Stimulated activated CD8-positive, alpha-beta memory T cell treated with anti-CD3 and anti-CD28 coated beads, Interleukin-4, amount 100 ng/mL, for 24 hours (primary cell): ENCODE measurements at places on chromosomes 12 and 14.

GRCh38 chr12:124739953-124740561 is 123.6 kb downstream of the SCARB1 start:
- DNase-seq, result no peak

DNA sequence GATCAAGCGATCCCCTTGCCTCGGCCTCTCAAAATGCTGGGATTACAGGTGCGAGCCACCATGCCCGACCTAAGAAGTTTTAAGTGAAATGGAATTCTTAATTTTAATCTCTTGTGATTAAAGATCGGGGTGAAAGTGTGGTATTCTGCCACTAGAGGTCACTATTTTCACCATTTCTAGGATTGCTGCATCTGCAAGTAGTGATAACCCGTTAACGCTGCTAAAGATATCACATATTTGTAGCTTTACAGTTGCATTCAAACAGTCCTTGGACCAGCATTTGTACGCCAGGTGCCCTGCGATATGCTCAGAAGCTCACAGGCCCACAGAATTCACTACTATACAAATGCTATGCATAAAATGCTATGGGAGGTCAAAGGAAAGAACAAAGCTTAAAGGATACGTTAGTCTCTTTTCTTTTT is 19.3 kb downstream of the CCDC62 start:
- DNase-seq, result no peak

DNA sequence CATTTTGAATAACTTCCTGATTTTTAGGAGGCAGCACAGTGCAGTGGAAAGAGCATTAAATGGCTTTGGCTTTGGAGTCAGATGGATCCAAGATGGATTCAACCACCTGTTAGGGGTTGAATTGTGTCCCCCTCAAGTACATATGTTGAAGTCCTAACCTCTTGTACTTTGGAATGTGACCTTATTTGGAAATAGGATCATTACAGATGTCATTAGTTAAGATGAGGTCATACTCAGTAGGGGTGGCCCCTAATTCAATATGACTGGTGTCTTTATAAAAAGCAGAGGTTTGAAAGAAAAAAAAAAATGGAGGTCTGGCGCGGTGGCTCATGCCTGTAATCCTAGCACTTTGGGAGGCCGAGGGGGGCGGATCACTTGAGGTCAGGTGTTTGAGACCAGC is 18.8 kb downstream of the ATP5MC2 start:
- DNase-seq, result no peak

DNA sequence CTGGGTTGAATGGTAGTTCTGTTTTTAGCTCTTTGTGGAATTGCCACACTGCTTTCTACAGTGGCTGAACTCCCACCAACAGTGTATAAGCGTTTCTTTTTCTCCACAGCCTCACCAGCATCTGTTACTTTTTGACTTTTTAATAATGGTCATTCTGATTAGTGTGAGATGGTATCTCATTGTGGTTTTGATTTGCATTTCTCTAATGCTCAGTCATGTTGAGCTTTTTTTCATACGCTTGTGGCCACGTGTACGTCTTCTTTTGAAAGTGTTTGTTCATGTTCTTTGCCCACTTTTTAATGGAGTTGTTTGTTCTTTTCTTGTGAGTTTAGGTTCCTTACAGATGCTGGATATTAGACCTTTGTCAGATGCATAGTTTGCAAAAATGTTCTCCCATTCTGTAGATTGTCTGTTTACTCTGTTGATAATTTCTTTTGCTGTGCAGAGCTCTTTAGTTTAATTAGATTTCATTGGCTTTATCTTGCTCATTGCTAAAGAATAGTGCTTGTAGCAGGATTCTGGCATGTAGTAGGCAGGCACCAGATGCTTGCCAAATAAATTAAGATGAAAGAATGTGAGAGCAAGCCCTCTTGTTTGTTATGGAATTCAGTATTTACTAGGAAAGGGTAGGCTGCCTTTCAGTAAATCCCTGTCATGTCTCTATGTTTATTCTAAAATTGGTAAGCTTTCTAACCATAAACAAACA is 86.8 kb downstream of the PDE3A start:
- DNase-seq, result no peak

GRCh38 chr12:53766881-53767280 is 15.1 kb upstream of the CISTR start:
- no peak for DNase-seq

GRCh38 chr12:109740694-109741245 is 27.1 kb downstream of the FAM222A start:
- no peak for DNase-seq

- no peak for DNase-seq
These were observed 1348.9 kb upstream of the FLRT2 start for GRCh38 chr14:84181072-84181471.

DNA sequence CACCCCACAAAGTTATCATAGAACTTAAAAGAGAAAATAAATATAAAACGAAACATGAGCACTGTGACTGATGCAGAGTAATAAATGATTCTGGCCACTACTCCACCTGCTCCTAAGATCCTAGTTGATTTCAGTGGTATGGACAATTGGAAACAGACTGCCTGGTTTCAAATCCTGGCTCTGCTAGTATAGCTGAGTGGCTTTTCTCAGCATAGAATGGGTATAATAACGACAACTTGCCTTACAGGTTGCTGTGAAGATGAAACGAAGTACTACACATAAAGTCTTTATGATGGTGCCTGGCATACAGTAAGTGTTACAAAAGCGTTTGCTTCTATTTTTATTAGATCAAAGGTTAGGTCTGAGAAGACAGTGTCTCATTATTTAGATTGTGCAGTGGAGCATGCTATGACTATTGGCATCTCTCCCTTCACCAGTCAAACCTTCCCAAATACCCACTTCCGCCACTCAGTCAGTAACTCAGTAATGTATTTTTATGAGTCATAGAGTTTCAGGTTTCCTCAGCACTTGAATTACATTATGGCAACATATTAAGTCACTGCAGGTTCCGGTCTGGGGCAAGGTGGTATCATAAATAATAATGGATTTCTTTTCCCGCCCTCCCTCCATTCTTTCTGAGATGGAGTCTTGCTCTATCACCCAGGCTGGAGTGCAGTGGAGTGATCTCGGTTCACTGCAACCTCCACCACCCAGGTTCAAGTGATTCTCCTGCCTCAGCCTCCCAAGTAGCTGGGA is 29.7 kb upstream of the NR2C1 start:
- no peak for DNase-seq

- DNase-seq, result no peak
These were observed 64.7 kb downstream of the SPPL3 start for GRCh38 chr12:120839503-120839902.

- DNase-seq, result no peak
These were observed 646 bp downstream of the ST8SIA1 start for GRCh38 chr12:22333713-22334409.

- DNase-seq, result no peak
These were observed 204.7 kb downstream of the BCAT1 start for GRCh38 chr12:24743941-24744793.

DNA sequence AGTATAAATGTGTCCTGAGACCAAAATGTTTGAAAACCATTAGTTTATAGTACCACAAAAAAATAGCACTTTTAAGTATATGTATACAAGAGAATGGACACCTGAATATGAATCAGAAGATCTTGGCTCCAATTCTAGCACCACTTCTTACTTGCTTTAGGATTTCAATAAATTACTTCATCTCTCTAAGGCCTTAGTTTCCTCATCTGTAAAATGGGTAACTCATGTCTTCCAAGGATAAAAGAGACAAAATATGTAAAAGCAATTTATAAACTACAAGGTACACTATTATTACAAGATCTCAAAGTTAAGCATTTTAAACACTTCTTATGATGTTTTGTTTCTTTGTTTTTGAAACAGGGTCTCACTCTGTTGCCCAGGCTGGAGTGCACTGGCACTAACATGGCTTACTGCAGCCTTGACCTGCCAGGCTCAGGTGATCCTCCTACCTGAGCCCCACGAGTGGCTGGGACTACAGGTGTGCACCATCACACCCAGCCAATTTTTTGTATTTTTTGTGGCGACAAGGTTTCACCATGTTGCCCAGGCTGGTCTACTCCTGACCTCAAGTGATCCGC is 9.4 kb downstream of the DUSP16 start:
- DNase-seq, result no peak

DNA sequence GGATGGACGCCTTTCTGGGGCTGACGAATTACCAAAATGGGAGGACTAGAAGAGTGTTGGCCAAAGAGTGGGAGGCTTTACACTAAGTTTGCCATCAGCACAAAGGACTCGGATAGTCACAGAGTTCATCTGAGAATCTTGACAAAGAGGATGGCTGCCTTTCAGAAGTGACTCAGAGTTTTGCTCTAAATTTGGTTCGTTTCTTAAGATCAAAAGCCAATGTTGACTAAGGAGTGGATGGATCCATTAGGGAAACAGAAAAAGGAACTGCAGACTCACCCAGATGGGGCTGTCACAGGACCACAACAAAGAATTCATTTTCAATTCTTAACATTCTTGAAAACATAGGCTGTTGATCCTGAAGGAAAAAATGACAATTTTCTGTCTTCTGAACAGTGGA is 81.3 kb upstream of the DUSP6 start:
- DNase-seq, result no peak

- DNase-seq, result no peak
These were observed 62.7 kb upstream of the KCNH3 start for GRCh38 chr12:49476091-49476490.

GRCh38 chr12:108729612-108730364 is 1.5 kb downstream of the CORO1C start:
- DNase-seq, result no peak
